CD4-positive, alpha-beta T cell treated with Interleukin-15 for 1 hour (primary cell): ENCODE measurements at places on chromosomes 13 and 19.

DNA sequence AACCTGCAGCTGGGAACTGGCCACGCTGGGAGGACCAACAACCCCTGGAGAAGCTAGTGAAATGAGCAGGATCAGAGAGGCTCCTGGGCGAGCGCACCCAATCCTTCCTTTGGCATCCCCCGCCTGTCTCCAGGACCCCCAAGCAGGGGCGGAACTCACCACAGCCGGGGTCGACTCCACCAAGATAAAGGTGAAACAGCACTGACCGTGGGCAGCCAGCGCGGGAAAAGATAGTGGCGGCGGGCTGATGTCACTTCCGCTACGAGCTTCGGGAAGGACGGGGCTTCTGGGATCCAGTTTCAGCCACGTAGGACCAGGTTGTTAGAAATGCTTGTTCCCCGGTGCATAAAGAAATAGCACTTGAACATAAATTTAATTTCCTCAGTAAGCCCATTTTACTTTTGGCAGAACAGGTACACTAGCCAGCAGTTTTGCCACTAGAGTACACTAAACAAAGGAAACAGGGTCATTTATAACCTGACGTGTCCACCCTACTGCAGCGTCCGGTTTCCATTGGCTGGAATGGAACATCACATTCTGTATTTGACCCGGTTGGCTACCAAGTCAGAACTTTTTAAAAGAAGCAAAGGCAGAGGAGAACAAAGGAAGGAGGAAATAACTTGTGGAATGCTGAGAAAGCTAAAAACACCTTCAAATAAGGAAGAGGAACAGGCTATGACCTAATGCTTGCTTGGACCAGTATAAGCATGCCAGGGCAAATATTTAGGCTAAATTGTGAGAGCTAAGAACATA is 25.5 kb upstream of the ZNF562 start:
- no peak for DNase-seq

DNA sequence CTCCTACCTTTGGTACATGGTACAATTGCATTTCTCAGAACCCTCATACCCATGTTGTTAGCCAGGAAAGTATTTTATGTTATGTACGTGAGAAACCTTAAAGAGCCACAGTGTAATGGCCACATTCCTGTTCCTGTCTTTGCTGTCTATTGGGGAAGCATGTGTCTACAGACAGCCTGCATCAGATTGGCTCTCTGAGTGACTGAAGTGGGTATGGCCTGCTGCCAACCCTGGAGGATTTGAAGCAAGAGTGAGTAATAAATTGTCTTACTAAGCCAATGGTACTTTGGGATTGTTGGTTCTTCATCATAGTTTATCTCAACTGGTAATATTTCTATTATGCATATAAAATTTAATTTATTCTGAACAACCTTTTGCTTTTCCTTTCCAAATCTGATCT is 574.1 kb downstream of the LMO7 start:
- DNase-seq, result no peak

DNA sequence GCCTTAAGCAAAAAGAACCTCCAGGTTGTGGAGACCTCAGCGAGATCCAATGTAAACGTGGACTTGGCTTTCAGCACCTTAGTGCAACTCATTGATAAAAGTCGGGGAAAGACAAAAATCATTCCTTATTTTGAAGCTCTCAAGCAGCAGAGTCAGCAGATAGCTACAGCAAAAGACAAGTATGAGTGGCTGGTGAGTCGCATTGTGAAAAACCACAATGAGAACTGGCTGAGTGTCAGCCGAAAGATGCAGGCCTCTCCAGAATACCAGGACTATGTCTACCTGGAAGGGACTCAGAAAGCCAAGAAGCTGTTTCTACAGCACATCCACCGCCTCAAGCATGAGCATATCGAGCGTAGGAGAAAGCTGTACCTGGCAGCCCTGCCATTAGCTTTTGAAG is 58.5 kb downstream of the ARHGAP35 start:
- no peak for DNase-seq

DNA sequence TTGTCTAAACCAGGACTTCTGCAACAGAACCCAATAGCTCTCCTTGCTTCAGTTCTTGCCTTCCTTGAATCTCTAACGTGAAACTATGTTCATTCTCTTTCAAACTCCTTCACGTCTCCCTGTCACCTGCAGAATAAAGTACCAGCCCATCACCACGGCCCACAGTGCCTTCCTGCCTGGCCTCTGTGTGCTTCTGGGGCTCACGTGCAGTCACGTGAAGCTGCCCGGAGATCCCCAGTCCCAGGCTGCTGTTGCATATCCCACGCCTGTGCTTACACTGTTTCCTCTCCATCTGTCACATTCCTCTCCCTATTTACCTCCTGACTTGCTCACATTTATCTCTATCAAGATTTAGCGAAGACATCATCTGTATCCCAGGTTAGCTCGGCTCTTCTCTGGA is 102.8 kb downstream of the STARD13 start:
- DNase-seq, result no peak

DNA sequence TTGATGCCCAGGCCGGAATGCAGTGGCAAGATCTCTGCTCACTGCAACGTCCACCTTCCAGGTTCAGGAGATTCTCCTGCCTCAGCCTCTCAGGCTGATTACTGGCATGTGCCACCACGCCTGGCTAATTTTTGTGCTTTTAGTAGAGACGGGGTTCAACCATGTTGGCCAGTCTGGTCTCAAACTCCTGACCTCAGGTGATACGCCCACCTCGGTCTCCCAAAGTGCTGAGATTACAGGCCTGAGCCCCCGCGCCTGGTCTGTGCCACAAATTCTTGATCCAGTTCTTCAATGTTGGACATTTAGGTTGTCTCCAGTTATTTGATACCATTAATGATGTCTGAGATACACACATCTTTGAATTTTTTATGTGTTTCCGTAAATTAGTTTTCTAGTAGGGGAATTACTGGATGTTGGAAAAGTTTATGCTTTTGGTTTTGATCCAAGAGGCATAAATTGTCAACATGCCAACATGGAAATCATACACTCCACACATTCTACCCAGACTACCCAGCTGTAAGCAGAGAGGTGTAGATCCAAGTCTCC is 525 bp upstream of the COG3 start:
- DNase-seq, result no peak

- no peak for DNase-seq
Observed at GRCh38 chr13:113941571-113942191, 32.2 kb downstream of the C13orf46 start.

- no peak for DNase-seq
Observed at GRCh38 chr13:47639738-47640447, 361.2 kb downstream of the SUCLA2 start.

DNA sequence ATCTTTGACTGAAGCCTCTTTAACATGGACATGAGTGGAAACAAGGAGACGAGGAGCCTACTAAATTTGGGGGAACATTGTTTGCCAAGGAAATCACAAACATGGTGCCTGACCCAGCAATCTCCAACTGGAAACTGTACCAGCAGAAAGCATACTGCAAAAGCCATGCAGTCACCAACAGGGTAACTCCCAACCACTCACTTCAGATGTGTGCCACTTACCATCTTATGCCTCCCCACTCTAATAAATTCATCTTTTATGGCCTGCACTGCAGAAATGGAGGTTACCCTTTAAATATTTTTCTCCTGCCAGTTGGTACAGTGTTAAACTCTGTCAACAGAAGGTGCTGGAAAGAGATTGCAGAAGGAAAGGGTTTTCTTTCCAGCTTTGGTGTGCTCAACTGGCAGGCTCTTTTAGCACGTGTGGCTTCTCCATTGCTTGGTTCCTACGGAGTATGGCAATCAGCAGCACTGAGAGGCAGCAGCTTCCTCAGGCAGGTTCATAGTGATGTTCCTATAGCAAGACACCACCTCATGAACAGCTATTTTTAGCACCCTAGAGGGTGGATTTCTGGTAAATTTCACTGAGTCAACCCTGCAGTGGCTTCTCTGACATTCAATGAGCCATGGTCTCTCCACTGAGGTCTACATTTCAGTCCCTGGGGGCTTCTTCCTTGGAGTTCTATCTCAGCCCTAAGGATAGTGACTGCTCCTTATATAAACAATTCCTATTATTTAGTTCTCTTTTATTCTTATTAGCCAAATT is 21.4 kb downstream of the MIR17HG start:
- no peak for DNase-seq

DNA sequence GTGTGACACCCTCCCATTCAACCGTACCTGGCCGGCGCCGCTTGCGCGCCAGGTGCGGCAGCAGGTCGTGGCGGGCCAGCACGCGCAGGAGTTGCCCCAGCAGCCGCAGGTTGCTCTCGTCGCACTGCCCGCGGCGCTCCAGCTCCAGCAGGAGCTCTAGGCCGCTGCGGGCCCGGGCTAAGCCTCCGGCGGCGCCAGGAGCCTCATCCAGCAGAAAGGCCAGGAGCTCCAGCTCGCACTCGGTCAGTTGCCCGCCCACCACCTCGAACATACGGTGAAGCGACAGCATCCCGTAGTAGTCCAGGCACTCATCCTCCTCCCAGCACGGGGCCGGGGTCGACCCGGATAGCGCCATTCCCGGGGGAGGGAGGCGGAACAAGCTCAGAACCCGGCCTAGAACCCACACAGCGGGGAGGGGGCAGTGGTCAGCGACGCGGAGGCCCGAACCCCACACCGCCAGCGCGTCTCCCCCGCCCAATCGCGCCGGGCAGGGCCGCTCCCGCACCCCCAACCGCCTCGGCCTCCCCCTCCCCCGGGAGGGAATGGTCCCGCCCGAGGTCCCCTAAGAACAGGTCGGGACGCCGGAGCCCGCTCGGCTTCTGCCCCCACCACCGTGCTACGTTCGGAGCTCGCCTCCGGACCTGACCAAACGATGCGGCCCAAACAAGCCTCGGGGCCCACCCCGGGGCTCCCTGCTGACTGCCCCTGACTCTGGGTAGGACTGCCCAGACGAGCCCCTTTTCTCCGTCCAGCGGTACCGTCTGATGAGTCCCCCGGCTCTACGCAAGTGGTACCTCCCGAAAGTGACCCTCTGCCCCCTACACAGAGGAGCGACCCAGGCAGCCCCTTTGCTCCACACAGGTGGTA is 591 bp downstream of the DEDD2 start:
- DNase-seq, result no peak
